Right cardiac atrium (tissue), 5 donors: ENCODE measurements at places on chromosomes 12 and 14.

GRCh38 chr12:125954362-125954761 lies 889.1 kb downstream of the AACS start:
- no peak for DNase-seq

- peak; percentile 18 for DNase-seq
Observed at GRCh38 chr14:26163761-26164160, 434.1 kb downstream of the NOVA1 start.

DNA sequence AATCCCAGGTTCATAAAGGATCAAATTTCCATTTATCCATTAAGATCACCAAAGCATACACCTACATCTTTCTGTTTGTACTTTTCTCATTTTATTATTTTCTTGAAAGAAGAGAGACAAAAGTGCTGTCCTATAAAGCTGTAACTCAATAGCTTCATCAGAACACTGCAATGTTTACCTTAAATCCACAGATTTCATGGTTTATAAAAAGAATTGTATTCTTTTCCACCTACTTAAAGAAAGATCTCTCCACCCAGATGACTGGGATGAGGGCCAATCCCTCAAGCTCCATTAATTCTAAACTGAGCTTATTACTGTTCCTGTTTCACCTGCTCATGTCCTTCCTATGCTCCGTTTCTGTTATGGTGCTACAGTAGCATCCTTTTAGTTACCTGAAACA lies 470.6 kb downstream of the BCAT1 start:
- no peak for DNase-seq

DNA sequence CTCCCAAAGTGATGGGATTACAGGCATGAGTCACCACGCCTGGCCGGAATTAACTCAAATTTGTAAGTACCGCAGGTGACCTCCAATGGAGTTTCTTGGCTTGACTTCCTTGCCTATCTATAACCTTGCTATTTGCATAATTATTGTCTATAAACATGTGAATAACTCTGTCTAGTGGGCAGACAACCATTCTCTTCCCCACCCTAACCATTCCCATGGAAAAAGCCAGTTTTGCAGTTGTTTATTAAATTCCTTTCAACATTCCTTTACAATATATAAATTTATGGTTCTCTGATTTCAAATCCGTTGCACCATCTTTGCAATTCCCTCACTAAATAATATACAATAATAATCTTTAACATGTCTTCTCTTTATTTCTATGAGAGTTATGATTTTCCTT lies 61.0 kb upstream of the ZDHHC17 start:
- no peak for DNase-seq

- DNase-seq = no peak
Observed at GRCh38 chr12:10853776-10854175, 4.5 kb upstream of the PRR4 start.

DNA sequence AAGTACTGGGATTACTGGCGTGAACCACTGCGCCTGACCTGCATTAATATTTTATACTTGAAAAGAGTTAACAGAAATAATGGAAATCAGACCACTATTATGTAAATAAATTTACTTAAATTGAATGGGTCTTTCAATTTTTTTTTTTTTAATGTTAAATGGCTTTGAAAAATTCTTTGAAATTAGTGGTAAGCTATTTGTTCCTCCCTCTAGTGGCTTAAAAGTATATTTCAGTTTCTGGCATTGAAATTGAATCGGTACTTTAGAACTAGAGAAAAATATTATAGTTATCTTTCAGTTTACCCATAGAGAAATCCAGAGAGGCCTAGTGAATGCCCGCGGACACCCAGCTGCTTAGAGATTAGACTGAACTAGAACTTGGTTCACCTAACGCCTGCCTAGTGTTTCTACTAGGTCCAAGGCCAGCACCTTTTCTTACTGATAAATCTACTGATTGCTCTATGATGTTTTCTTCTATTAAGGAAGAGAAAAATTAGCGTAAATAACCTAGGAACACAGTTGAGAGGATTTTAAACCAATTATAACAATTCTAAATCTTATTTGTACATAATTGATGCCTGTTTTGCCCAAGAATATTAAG lies 106.5 kb downstream of the EML1 start:
- no peak for DNase-seq

DNA sequence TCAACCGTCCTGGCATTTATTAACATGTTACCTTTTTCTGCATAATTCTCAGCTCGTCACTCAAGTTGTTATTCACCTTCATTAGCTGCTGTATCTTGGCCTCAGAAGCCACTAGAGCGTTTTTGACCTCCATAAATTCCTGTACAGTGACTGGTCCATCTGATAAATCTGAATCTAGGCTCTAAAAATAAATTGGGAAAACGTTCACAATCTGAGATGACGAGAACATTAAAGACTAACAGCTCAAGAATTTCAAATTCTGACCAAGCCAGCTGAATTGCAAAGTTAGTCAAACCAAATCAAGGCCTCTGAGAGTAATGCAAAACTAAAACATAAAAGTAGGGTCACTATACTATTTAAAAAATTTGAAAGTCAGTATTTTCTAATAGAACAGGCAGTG lies 45.0 kb downstream of the GIT2 start:
- no peak for DNase-seq

- DNase-seq = no peak
Observed at GRCh38 chr12:45010059-45010458, 40.8 kb downstream of the DBX2 start.

DNA sequence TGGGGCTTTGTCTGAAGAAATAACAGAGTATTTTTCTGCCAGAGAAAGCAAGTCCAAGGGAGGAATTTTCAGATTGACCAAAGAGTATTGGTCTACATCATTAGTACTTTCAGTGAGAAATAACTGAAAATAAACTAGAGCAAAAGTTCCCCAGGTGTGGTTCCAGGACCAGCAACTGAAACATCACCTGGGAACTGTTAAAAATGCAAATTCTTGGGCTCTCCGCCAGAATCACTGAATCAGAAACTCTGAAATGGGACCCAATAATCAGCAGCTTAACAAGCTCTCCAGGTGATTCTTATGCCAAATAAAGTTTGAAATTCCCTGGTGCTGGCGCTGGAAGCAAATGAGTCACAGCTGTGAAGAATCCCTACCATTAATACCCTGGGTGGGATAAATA lies 52.1 kb downstream of the EIF2S3B start:
- DNase-seq = no peak

GRCh38 chr12:57219205-57219992 lies 2.8 kb downstream of the NXPH4 start:
- no peak for DNase-seq

DNA sequence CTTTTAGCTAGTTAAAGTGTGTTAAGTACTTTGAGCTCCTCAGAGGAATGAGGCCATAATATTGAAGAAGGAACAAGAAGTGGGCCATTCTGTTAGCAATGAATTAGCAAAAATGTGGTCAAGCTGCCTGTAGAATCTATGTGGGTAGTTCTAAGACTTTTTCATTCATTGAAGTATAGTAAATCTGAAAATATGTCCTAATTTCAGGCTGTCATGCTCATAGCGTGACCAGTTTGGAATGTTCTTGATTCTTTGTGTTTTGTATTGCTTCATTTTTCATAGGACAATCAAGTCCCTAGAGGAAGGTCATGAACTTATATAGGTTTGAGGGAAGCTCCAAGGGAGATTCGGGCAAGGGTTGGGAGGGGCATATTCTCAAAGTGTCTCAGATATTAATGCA lies 11.4 kb downstream of the ATP23 start:
- DNase-seq = no peak

GRCh38 chr14:31966896-31967668 lies 110.0 kb upstream of the ARHGAP5 start:
- DNase-seq = no peak

DNA sequence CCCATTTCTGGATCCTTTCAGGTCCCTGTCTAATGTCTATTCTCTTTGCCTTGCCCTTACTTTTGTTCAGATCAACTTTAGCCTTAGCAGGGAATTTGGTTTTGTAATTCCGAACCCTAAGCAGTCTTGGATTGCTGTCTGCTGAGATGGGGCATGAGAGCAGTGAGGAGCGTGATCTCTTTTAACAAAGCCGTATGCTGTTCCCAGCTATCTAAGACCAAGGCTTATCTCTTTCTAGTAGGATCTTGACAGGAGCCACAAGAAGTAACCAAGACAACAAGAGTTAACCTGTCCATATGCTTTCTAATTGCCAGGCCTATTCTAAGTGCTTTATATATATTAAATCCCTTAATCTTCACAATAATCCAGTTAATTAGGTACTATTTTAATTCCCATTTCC lies 4.5 kb upstream of the DHRS7 start:
- DNase-seq = no peak

DNA sequence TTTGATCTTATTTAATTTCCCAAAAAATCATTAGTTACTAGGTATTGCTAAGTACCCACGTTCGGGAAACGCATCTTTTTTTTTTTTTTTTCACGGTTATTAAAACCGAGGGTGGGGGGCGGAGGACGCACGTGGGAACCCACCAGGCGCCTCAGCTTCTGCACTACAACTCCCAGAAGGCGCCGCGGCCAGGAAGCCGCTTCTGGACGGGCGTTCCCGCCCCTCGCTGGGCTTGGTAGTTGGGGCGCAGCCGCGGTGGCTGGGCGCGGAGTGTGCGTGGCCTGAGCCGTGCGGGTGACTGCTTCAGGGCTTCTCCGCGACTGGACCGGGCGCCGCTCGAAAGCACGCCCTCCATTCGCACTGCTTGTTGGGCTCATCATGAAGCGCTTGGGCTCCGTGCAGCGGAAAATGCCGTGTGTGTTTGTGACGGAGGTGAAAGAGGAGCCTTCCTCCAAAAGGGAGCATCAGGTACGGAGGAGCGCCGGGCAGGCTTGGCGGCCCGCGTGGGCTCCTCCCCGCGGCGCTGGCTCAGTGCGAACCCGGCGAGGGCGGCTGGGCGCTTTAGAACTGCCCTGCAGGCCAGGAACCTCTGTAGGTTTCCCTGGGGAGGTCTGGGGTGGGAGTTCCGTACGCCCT lies 6.2 kb upstream of the C12orf50 start:
- peak; percentile 97 for DNase-seq

DNA sequence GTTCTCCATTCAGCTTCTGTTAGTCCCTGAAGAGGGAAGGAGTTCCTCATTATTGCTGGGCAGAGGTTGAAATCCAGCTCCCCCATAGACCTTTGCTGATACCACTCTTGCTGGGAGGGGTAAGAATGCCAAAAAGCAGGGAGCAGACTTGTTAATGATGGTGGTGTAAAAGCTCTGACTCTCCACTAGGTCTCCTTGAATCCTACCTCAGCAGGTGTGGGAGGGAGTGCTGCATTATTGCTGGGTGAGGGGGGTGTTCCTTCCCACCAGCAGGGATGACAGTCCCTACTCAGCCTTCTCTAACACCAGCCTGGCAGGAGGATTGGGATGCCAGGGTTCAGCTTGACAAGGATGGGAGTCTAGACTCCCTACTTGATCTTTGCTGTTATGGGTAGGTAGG lies 185.8 kb upstream of the NOS1 start:
- DNase-seq = no peak

DNA sequence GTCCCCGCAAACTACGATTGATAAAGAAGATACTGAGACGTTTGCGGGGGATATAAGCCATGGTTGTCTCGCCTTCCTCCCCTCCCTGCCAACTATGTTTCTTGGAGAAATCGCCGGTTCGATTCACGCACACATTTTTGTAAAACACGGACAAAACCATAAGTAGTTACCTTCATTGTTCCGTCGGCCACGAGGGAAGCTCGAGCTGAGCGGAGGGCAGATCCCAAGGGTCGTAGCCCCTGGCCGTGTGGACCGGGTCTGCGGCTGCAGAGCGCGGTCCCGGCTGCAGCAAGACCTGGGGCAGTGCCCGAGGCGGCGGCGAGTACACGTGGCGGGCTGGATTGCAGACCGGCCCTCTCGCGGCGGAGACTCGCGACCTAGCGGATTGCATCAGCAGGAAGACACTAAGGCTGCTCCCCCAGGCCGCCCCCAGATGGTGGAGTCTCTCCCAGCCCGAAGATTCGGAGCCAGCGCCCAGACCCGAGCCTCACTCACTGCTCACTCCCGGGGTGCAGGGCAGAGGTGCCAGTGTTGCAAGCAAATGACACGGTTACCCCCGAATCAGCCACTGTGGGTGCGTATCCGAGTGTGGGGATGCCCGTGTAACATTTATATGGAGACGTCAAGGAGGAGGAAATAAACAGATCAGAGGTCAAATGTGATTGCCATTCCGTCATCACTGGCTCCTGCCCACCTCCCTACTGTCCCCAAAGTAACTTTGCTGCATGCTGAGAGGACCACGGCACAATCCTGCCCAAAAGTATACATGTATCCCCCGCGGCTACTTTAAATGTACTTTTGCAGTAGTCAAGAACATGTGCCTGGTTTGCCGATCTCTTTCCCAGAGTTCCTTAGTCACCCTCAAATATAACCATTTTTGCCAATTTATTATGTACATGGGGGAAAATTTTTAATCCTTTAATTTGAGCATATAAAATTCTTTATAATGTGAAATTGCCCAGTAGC lies at the start of gene BCAT1:
BCAT1 (minus strand) TSS at position 345 of the 966 bp plus-strand sequence; CDS start at position 176, 169 bp downstream.
- DNase-seq = peak; percentile 90

DNA sequence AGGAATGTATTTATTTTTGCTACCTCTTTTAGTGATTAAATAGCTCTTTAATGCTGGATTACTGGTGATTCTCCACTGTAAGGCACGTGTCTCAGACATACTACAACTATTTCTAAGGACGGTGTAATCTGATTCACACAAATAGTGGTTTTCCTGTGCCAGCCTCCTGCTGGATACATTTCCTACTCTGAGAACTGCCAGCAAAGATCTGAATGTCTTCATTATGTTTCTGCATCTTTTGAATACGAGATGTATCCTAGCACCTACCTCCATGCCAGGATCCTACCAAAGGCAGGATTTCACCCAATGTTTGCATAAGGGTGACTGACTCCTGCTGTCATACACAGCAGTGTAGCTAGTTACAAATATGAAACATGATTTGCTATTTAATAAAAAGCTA lies 120.6 kb downstream of the PRICKLE1 start:
- DNase-seq = no peak

DNA sequence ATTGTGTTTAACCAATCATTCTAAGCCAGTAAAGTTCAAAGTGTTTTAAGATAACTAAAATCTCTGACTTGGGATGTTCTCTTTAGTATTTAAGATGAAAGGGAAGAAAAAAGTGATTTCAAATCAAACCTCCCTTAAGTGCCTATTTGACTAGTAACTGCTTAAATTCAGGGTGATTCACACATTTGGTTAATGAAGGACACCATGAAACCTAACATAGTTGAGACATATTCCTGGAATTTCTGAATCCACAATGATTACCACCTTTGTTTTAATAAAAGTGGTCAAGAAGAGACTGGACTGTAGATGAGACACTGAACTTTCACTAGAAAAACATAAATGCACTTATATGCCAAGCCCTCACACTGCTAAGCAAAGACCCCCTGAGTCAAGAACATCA lies 138.7 kb downstream of the MED13L start:
- no peak for DNase-seq

DNA sequence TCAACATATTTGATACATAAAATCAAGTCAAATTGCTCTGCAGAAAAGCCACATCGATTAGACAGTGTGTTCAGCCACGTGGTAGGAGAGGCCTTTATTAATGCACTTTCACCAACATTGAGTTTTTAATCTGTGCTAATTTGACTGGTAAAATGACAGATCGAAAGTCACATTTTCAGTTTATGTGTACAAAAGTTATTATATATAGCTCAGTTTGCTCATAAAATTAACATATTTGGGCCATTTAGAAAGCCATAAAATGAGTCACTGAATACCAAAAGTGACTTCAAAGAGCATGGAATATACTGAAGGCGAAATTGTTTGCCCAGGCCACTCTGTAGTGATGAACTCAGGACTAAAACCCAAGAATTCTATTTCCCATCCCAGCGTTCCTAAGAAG lies 26.0 kb downstream of the C12orf42 start:
- no peak for DNase-seq

- DNase-seq = no peak
Observed at GRCh38 chr12:50021031-50021430, 4.3 kb downstream of the RACGAP1 start.

- DNase-seq = no peak
Observed at GRCh38 chr14:99648027-99648784, 3.3 kb downstream of the HHIPL1 start.
